ENCODE measurements at places on chromosomes 6 and 20. TPM values are rescaled to one million over a fixed set of nuclear protein-coding genes. Genes with fewer than 3 reads are reported as not detected.

The TPBG gene
- total RNA-seq: 43.0 TPM

The OXT gene
- total RNA-seq: not detected

The FRK gene
- 0.46 TPM for total RNA-seq

DNA sequence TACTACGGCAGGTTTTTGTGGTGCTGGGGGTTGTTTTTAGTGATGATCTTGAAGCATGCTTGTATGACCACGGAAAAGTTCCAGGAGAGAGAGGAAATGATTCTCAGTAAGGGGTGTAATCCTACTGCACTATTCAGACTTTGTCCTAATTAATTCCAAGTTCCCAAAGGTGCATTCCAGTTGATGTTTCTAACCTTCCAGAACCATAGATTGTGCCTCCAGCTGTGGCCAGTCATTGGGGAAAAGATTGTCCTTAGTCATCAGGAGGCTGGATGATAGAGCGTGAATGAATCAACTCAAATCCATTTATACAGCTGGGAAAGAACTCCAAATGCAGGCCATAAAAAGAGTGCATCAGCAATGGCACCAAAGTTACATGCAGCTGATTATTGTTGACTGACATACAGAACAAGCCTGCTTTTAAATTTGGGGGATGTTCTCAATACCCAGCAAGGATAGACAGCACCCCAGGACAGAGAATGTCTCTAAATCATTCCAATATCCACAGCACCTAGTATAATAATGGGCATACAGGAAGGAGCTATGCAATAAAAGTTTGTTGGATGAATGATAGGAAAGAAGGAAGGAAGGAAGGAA, 27.8 kb upstream of the PKHD1 start:
- H3K27me3 ChIP-seq: no peaks in the 10 kb centered on the region
- no peak overlapping the region for H3K4me3 ChIP-seq
- H3K27ac ChIP-seq: no peak overlapping the region

- H3K4me3 ChIP-seq: no peak overlapping the region
- H3K4me1 ChIP-seq: peaks cover 22% of the 10 kb centered on the region
- H3K27ac ChIP-seq: no peak overlapping the region
- no peaks in the 10 kb centered on the region for H3K27me3 ChIP-seq
- H3K36me3 ChIP-seq: no peaks in the 10 kb centered on the region
- DNase-seq: peak; percentile 67
Measured at GRCh38 chr20:62843656-62844055, 18.0 kb downstream of the TCFL5 start.

DNA sequence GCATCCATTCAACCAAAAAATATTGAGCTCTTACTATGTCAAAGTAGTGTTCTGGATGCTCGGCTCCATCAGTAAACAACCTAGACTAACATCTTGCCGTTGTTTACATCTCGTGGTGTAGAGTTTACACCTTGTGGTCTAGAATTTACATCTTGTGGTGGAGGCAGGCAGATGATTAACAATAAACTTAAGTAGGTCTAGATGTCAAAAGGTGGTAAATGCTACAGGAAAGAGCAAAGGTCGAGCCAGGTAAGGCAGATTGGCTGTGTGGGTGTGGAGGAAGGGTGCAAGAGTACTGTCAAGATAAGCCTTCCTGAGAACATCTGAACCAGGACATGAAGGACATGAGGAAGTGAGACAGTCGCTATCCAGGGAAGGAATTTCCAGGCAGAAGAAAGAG, 88.4 kb upstream of the ESR1 start:
- H3K4me3 ChIP-seq: no peak overlapping the region
- H3K4me1 ChIP-seq: peaks cover 9% of the 10 kb centered on the region
- H3K27ac ChIP-seq: no peak overlapping the region
- no peaks in the 10 kb centered on the region for H3K27me3 ChIP-seq

- H3K27me3 ChIP-seq: no peaks in the 10 kb centered on the region
- H3K27ac ChIP-seq: no peak overlapping the region
- H3K36me3 ChIP-seq: no peaks in the 10 kb centered on the region
Measured at GRCh38 chr20:49608752-49609670, 41.1 kb upstream of the PTGIS start.

DNA sequence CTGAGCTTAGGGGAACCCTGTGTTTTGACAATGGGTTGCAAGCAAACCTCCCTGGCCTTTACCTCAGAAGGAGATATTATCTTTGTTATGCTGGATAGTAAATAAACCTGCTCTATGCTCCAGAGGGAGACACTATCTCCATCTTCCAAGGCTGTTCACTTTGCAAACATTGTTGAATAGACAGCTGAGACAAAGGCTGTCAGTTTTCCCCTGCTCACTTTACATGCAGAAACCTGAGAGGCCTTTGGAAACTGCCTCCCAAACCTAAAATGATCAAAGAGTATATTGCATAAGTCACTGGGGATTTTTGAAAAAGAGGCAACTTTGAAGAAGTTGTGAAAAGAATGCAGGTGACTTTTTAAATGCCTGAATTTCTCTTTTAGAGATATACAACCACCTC, 61.6 kb downstream of the MRAP2 start:
- H3K4me1 ChIP-seq: no peaks in the 10 kb centered on the region
- H3K27me3 ChIP-seq: no peaks in the 10 kb centered on the region
- H3K27ac ChIP-seq: no peak overlapping the region
- no peak for DNase-seq
- H3K36me3 ChIP-seq: no peaks in the 10 kb centered on the region

DNA sequence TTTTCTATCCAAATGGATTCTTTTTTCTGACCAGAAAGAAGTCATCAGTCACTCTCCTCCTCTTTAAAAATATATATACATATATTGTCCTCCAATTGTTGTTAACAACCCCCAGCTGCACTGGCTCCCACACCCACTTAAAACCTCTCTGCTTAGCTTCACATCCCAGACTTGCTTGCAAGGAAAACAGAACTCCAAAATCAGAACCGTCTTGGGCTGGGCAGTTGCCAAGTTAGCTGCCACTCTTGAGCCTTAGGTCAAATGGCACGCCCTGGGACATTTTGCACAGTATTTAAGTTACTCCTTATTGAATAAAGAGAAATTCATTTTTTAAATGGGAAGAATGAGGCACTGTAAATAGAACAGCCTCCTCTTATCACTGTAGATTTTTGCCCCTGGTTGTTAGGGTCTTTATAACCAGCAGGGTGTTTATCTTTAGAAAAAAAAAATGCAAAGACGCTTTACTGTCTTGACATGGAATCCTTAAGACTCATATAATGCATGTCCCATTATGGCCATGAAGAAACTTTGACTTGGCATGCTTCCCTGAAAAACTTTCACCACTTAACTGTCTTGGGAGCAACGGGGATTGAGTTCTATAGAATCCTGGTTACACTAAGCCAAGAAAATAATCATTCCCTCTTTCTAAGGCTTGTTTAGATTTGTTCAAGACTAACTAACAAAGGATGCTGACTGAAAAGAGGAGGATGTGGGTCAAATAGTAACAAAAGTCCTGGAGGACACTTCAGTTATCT, 204.5 kb downstream of the ISM1 start:
- no peaks in the 10 kb centered on the region for H3K27me3 ChIP-seq
- no peaks in the 10 kb centered on the region for H3K36me3 ChIP-seq
- peaks cover 4% of the 10 kb centered on the region for H3K4me1 ChIP-seq
- H3K4me3 ChIP-seq: no peak overlapping the region
- no peak overlapping the region for H3K27ac ChIP-seq

DNA sequence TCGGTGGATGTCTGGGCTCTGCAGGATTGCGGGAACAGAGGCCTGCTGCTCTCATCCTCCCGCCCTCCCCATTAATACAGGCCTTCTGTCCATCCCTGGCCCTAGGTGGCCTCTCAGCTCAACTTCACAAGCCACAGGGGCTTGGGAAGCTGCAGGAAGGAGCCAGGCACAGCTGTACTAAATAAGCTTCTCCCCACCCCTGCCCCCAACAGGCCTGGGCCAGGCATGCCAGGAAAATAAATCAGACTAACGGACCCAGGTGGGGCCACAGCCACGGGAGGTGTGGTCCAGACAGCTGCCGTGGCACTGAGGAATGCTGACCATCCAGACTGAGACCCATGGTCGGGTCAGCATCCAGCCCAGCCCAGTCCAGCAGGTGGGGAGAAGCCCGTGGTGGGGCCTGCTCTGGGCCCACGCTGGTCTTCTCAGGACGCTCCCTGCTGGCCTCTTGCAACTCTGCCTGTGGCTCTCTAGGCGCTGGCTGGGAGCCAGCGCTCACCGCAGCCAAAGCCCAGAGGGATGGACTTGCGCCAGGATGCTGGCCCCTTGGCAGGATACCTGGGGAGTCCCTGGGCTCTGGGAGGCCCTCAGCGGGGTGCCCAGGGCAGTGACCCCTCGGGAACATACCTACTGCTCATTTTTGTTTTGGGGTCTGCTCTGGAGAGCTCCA, 8.6 kb upstream of the YTHDF1 start:
- peaks cover 9% of the 10 kb centered on the region for H3K4me1 ChIP-seq
- no peaks in the 10 kb centered on the region for H3K27me3 ChIP-seq
- H3K27ac ChIP-seq: no peak overlapping the region
- no peak overlapping the region for H3K4me3 ChIP-seq
- H3K36me3 ChIP-seq: no peaks in the 10 kb centered on the region

DNA sequence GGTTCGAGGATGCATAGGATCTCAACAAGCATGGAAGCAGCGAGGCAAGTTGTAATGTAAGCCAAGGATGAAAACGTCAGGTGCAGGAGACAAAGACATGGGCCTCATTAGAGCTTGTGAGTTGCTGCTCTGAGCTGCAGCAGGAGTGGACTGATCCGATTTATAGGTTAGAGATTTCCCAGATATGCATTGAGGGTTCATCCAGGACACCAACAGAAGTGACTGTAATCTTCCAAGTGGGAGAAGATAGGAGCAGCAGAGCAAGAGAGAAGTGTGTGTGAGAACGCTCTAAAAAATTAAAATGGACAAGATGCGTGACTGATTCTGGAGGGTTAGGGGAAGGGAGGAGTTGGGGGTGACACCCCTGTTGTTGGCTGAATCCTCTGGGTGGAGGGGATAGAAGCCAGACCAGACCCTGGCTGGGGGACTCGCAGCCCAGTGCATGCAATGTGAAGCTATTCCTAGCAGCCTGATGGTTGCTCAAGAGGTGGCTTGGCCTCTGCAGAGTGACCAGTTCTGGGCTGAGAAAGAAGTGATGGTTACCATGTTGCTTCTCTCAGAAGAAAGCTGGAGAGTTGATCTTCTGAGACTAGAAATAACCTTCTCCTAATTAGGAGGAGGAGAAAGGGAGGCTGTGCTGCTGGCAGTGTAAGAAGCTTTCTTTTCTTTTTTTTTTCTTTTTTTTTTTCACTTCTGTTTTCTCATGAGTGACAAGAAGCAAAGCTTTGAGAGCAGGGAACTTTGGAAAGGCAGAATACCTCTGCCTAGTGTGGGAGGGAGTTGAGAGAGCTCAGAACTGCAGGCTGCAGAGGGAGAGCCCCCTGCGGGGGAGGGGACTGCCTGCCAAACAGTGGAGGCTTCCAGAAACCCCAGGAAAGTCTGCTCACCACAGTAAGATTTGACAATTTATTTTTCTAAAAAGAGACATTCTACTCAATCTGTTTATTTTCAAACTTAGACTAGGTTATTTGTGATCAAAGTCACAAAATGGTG, 116.9 kb downstream of the SLX4IP start:
- H3K4me3 ChIP-seq: no peak overlapping the region
- DNase-seq: no peak
- H3K27ac ChIP-seq: no peak overlapping the region
- H3K36me3 ChIP-seq: no peaks in the 10 kb centered on the region
- no peaks in the 10 kb centered on the region for H3K27me3 ChIP-seq

DNA sequence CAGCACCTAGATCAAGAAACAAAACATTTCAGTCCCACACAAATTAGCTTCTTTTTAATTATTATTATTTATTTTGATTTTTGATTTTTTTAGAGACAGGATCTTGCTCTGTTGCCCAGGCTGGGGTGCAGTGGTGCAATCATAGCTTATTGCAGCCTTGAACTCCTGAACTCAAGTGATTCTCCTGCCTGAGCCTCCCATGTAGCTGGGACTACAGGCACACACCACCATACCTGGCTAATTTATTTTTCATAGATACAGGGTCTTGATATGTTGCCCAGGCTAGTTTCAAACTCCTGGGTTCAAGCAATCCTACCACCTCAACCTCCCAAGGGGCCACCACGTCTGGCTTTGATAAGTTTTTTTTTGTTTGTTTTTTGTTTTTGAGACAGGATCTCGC, 24.6 kb downstream of the SNAI1 start:
- no peak overlapping the region for H3K27ac ChIP-seq
- H3K4me1 ChIP-seq: no peaks in the 10 kb centered on the region
- no peaks in the 10 kb centered on the region for H3K36me3 ChIP-seq
- no peak overlapping the region for H3K4me3 ChIP-seq

- peak; percentile 17 for DNase-seq
- no peaks in the 10 kb centered on the region for H3K27me3 ChIP-seq
- H3K27ac ChIP-seq: no peak overlapping the region
- no peak overlapping the region for H3K4me3 ChIP-seq
- H3K36me3 ChIP-seq: no peaks in the 10 kb centered on the region
- H3K4me1 ChIP-seq: peaks cover 29% of the 10 kb centered on the region
Measured at GRCh38 chr6:116022841-116023445, 37.7 kb downstream of the FRK start.

DNA sequence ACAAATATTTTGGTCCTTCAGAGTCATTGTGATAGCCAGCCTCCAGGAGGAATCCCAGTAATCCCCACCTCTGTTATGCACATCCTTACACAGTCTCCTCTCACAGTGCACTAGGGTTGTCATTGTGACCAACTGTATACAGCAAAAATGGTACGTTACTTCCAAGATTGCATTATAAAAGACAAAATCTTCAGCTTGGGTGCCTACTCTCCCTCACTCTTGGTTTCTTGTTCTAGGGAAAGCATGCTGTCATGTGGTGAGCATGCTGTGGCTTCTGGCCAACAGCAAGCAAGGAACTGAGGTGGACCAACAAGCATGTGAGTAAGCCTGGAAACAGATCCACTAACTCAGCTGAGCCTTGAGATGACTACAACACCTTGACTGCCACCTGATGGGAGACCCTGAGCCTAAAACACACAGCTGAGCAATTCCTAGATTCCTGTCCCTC, 130.1 kb upstream of the DST start:
- H3K27me3 ChIP-seq: no peaks in the 10 kb centered on the region
- DNase-seq: peak; percentile 83
- H3K36me3 ChIP-seq: no peaks in the 10 kb centered on the region
- no peak overlapping the region for H3K4me3 ChIP-seq
- peaks cover 23% of the 10 kb centered on the region for H3K4me1 ChIP-seq
- peak overlapping the region; percentile 36 for H3K27ac ChIP-seq

GRCh38 chr6:155586090-155586489, 130.5 kb upstream of the NOX3 start:
- H3K27me3 ChIP-seq: no peaks in the 10 kb centered on the region
- H3K4me1 ChIP-seq: no peaks in the 10 kb centered on the region
- H3K4me3 ChIP-seq: no peak overlapping the region
- H3K27ac ChIP-seq: no peak overlapping the region

- no peaks in the 10 kb centered on the region for H3K36me3 ChIP-seq
- no peaks in the 10 kb centered on the region for H3K4me1 ChIP-seq
- DNase-seq: no peak
Measured at GRCh38 chr6:130432838-130433237, 67.0 kb downstream of the TMEM200A start.

DNA sequence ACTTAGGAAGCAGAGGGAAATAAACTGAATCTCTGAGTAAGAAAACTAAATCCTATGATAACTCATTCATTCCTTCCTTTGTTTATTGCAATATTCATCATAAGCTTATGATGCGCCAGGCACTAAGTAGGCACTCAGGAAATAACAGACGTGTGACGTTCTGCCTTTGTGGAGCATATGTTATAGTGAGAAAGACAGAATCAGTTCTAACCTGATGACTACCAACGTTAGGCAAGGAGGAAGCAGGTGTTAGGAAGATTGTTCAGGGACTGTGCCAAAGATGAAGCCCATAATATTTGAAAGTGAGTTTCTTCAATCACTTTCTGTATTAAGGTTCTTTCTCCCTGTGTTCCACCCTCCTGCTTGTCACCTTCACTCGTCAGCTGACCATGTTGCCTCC, 3.6 kb downstream of the HLA-DQA2 start:
- no peak for DNase-seq
- H3K4me3 ChIP-seq: no peak overlapping the region
- H3K27ac ChIP-seq: no peak overlapping the region
- H3K27me3 ChIP-seq: peaks cover 63% of the 10 kb centered on the region

Data from PC-3 (cell line).